GM12878 (cell line): ENCODE measurements at places on chromosomes 3 and 15. TPM values are rescaled to one million over a fixed set of nuclear protein-coding genes. Genes with fewer than 3 reads are reported as not detected.

IQCB1 gene
- total RNA-seq: 38.5 and 41.7 TPM in 2 replicates

HERC2 gene
- total RNA-seq: 39.0 and 39.8 TPM in 2 replicates

DNA sequence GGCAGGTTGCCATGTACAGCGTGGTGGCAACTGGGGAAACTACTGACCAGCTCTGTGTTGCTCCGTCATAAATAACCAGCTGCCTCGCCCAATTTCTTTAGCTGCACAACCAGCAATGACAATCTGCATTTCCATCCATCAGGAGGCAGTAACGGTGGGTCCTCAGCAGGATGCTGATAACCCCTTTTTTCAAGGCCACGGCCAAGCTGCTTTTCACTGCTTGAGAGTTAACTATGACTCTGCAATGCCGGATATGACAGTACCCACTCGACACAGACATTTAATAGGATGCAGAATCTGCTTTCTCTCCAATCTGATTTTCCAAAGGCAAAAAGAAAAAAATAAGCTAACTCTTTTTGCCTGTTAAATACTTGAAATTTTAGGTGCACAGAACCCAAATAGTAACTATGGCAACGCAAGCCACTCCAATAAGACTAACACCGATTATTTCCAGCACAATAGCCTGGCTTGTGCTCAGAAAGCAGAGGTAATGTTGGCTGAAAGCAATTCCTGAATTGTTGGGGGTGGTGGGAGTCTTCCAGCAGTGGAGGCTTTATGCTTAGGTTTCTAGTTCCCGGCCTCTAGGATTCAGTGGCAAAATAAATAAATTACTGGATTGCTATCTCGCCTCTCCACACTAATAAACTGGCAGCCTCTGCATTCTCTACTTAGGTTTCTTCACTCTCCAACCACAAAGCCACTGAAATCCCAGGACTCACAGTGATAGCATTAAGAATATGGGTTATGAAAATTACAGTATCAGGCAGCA is 31.2 kb upstream of the SRGAP3 start:
- H3K4me1 ChIP-seq: no peaks in the 10 kb centered on the region
- DNase-seq: no peak
- no peak overlapping the region for H3K4me3 ChIP-seq
- H3K27ac ChIP-seq: no peak overlapping the region
- H3K27me3 ChIP-seq: no peaks in the 10 kb centered on the region
- H3K36me3 ChIP-seq: no peaks in the 10 kb centered on the region

CRTAP gene
- 38.4 and 43.6 TPM in 2 replicates for total RNA-seq

- no peak overlapping the region for H3K4me3 ChIP-seq
- no peaks in the 10 kb centered on the region for H3K4me1 ChIP-seq
- DNase-seq: no peak
- no peaks in the 10 kb centered on the region for H3K36me3 ChIP-seq
Observed at GRCh38 chr3:139689122-139689521, 11.3 kb upstream of the NMNAT3 start.

DNA sequence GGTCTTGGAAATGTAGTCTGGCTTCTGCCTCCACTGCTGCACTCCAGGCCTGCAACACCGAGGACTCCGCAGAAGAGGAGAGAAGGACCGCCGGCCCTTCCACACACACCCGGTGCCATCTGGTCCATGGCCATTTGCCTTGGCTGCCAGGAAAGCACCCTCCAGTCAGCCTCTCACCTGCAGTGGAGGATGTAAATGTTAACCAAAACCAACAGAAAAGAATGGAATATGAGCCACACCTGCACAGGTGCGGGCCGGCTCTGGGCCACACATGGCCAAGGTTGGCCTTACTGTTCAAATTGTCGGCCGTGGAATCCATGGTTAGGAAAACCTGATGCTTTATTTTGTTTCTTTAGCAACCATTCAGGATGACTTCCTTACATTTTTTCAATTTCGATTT is 178.3 kb upstream of the C2CD4B start:
- H3K27ac ChIP-seq: no peak overlapping the region
- H3K36me3 ChIP-seq: no peaks in the 10 kb centered on the region
- no peak for DNase-seq
- no peak overlapping the region for H3K4me3 ChIP-seq
- H3K27me3 ChIP-seq: no peaks in the 10 kb centered on the region
- H3K4me1 ChIP-seq: no peaks in the 10 kb centered on the region

- no peak for DNase-seq
- H3K4me3 ChIP-seq: peak within 1 kb of the TSS; percentile 37; the same call in 1 of the 2 replicates
- peak within 1 kb of the TSS; percentile 57 for H3K27ac ChIP-seq
- no peaks in the 10 kb centered on the region for H3K36me3 ChIP-seq
- no peaks in the 10 kb centered on the region for H3K27me3 ChIP-seq
- peaks cover 19% of the 10 kb centered on the region for H3K4me1 ChIP-seq
Observed at GRCh38 chr15:90883976-90884718, at the start of gene FES. Gene FES, plus strand, starts transcription at chr15:90884504. Its CDS starts 542 bp downstream, at chr15:90885046.

C3orf22 gene
- not detected in 2 replicates for total RNA-seq

LMAN1L gene
- not detected in 2 replicates for total RNA-seq

GRCh38 chr3:191324936-191325335 is 4.3 kb upstream of the CCDC50 start:
- no peak overlapping the region for H3K4me3 ChIP-seq
- no peaks in the 10 kb centered on the region for H3K27me3 ChIP-seq
- no peaks in the 10 kb centered on the region for H3K36me3 ChIP-seq
